NCI-H345 (cell line): ENCODE measurements at places on chromosomes 2 and 18.

DNA sequence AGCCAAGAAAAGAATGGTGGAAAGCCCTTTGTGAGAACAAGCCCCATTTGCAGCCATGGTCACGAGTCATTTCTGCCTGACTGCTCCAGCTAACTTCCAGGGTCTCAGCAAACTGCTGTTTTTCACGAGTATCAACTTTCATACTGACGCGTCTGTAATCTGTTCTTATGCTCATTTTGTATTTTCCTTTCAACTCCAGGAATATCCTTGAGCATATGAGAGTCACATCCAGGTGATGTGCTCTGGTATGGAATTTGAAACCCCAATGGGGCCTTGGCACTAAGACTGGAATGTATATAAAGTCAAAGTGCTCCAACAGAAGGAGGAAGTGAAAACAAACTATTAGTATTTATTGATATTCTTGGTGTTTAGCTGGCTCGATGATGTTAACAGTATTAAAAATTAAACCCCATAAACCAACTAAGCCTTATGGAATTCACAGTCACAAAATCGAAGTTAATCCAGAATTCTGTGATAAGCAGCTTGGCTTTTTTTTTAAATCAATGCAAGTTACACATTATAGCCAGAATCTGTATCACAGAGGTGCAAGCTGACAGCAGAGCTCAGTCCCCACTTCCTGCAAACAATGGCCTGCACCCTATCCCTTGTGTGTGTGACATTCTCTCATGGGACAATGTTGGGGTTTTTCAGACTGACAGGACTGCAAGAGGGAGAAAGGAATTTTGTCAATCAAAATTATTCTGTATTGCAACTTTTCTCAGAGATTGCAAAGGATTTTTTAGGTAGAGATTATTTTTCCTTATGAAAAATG is 26.1 kb downstream of the SLC14A1 start:
- DNase-seq = no peak

DNA sequence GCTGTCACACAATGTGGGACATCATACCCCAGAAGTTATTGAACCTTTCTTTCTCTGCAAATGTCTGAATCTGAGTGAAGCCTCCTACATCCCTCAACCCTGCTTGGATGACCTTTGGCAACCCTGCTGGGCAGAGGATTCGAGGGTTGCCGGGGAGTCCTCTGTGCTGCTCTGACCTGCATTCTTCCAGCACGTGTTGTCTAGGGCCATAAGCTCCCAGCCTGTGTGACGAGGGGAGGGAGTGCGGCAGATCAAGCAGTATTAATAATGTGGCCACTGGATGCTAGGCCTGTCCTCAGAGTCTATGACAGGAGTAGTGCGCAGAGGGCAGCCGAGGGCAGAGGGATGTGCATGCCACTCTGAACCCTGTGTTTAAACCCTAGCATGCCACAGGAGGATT is 58.8 kb downstream of the RPL37A start:
- DNase-seq = no peak

DNA sequence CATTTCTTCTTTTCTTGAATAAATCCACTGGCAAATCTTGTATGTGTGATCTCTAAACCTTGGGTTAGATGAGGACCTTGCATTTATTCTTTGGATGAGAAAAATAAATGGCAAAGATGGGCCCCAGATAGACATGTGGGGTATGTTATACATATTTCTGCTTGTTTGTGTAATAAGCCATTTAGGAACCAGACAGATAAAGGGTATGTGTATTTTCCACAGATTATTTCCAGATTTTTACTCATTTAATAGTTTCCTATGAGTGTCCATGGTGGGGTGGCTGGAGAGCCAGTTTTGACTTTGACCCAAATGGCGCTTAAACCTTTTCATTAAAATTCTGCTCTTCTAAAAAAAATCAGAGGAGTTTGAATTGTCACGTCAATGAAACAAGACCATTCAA is 102.8 kb downstream of the MYCN start:
- DNase-seq = no peak

GRCh38 chr2:193946806-193947205 is 1710.2 kb upstream of the SLC39A10 start:
- no peak for DNase-seq

DNA sequence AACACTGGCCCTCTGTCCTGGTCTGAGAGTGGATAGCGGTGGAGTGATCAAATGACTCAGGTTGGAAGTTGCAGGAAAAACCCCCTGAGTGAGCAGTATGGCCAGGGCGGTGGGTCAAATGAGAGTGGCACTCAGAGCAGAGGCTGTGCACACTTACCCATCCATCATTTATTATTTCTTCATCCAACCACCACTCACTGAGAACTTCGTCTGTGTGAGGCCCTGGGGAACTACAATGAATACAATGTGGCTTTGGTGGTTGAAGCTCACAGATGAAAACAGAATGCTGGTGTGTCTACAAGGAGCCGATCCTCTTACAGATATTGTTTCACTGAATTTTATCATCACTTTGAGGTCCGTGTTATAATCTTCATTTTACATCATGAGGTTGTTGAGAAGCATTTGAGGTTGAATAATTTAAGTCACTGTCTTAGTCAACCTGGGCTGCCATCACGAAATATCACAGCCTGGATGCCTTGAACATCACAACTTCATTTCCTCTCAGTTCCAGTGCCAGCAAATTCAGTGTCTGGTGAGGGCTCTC is 73.4 kb upstream of the ID2 start:
- DNase-seq = no peak

DNA sequence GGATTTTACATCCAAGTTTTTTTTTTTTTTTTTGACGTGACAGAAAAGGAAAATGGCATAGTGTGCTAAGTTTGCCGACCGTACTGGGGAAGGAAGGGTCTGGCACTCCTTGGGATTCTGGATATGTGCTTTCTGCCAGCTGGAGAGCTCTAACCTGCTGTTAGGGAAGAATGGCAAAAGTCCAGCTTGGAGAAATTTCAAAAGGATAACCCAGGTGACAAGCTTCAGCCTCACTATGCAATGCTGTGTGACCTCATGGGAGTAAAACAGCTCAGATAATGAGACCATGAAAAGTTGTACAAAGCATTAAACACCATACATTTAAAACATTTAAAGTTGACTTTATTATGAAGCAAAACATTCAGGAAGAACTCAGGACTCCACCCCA is 10.3 kb upstream of the GPR45 start:
- DNase-seq = no peak

DNA sequence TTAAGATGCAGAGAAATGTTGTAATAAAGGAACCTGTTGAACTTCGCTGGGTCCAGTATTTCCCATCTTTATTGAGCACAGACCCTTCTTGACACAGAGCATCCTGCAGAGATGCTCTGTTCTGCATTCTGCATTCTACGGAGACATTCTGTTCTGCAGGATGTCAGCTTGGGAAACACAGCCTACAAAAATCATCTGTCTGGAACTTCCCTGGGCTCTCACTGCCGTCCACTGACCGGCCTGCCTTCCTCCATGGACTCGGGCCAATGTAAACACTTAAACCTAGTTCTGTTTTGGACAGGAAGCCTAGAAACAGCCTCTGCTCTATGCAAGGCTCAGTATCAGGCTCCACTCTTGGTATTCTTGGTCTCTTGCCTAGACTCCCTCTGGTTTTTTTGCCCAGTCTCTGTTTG is 90.0 kb upstream of the PPP1CB start:
- DNase-seq = no peak

DNA sequence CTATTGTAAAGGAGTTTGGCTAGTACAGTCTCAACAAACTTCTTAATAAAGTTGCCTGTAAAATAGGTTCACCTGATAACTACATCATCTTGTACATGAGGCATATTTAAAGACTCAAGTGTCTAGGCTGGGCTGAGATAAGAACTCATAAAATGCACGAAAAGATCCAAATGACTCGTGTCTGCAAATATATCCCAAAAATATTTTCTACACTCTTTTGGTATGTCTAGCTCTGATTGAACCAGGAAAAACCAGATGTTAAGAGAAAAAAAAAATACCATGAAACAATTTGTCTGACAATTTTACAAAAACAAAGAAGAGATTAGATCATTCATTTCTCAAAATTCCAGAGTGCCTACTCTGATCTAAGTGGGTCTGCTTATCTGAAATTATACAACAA is 166.9 kb upstream of the OSR1 start:
- DNase-seq = no peak

DNA sequence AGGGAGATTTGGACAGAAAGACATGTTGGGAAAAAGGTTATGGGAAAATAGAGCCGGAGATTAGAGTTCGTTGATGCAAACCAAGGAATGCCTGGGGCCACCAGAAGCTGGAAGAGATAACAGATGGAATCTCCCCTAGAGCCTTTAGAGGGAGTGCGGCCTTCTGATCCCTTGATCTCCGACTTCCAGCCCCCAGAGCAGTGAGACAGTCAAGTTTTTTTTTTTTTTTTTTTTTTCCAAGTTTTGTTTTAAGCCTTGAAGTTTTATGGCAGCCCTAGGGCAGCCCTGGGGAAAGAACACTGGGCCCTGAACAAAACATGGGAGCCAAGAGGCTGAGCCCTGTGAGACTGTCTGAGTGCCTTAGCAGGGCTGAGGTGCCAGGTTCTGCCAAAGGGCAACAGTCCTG is 6.5 kb downstream of the DGKD start:
- no peak for DNase-seq

DNA sequence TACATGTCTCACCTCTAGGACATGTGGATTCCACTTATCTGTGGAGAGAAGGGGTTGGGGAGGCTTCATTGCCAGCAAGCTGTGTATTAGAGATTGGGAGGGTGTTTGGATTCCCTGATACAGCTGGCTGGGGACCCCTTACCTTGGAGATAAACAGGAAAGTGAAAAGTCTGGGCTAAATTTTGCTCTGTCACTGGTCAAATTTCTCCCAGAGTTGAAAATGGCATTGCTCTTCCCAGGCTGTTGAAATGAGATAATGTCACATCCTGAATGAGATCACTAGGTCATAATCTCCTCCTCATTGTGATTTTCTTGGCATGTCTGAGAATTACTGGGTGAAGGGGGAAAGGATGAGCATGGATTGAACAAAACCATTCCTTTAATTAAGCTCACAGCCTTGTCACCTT is 265.0 kb upstream of the PARD3B start:
- no peak for DNase-seq

- peak; percentile 5 for DNase-seq
Observed at GRCh38 chr2:13193075-13193474, 476.3 kb downstream of the TRIB2 start.

GRCh38 chr18:32576296-32576916 is 105.7 kb upstream of the GAREM1 start:
- no peak for DNase-seq

- no peak for DNase-seq
Observed at GRCh38 chr2:37456479-37456878, 112.0 kb downstream of the QPCT start.

DNA sequence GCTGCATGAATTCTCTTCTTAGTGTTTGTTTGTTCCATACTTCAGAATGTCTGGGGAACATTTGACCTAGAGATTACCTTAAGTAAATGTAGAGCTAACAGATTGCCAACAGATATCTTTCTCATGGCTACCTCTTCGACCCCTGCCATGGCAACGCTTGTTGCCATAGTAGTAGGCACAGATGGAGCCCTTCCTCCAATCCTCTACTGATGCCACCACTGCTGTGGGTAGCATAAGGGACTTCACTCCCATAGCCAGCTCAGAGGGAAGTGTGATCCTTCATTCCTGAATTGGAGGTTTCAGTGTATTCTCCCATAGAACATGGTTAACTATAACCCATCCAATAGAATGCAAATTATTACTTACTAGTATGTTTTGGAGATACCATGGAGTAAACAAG is 543.6 kb upstream of the NRP2 start:
- DNase-seq = no peak

DNA sequence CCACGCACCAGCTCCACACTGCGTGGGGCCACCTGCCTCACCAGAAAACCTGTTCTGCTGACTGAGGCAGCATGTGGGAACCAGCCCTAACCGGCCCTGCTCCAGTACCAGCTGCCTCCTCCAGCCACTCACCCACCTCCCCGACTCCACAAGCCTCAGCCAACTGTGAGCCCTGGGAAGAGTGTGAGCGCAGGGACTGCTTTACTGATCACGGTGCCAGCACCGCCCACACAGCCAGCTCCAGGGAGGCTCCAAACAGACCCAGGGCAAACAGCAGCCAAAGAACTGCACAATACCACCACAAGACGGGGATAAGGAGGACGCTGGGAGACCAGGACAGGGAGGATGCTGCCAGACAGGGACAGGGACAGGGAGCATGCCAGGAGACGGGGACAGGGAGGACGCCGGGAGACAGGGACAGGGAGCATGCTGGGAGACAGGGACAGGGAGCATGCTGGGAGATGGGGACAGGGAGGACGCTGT is 28.4 kb downstream of the EIPR1 start:
- peak; percentile 27 for DNase-seq

DNA sequence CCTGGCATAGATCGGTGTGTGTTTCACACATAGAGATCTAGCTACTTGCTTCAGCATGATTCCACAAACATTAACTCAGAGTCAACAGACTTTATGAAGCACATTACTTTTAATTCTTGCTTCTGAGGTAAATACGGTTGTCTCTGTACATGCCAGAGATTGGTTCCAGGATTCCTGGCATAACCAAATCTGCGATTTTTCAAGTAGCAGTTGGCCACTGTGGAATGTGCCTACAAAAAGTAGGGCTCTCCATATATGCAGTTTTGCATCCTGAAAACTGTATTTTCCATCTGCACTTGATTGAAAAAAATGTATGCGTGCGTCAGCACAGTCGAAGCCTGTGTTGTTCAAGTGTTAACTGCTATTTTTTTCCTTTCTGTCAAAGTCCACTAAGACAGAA is 85.0 kb downstream of the ZAP70 start:
- DNase-seq = no peak

GRCh38 chr2:149490296-149490695 is 97.3 kb downstream of the MMADHC start:
- DNase-seq = no peak

- DNase-seq = no peak
Observed at GRCh38 chr2:75108937-75109482, 90.3 kb downstream of the TACR1 start.

DNA sequence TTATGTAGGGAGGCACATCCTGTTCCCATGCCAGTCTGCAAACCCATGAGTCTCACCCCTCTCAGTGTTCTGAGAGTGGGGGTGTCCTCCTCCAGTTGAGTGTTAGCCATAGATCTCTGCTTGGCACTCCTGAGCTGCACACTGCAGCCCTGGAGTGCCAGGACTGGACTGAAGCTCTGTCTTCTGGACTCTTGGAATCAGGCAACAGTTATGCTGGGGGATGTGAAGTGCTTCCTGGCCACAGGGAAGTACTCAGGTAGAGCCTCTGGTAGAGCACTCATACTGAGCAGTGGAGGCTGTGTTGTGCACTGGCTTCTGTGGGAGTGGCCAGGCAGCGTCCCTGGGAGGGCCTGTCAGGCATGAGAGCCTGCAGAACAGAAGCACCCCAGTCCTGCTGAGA is 43.0 kb downstream of the SERPINB7 start:
- no peak for DNase-seq

GRCh38 chr2:120678926-120679325 is 56.7 kb upstream of the GLI2 start:
- DNase-seq = no peak

- no peak for DNase-seq
Observed at GRCh38 chr2:143702931-143703330, 573.7 kb downstream of the ARHGAP15 start.
